Diencephalon (tissue), 1 donor: ENCODE measurements at places on chromosomes 4 and X. TPM values are rescaled to one million over a fixed set of nuclear protein-coding genes. Genes with fewer than 3 reads are reported as not detected.

The PROM1 gene
- total RNA-seq = 26.5 TPM

The DACH2 gene
- total RNA-seq = 21.7 TPM

The ASB11 gene
- total RNA-seq = not detected

The NUDT11 gene
- 71.0 TPM for total RNA-seq
